ENCODE measurements at places on chromosomes 13 and 19.

DNA sequence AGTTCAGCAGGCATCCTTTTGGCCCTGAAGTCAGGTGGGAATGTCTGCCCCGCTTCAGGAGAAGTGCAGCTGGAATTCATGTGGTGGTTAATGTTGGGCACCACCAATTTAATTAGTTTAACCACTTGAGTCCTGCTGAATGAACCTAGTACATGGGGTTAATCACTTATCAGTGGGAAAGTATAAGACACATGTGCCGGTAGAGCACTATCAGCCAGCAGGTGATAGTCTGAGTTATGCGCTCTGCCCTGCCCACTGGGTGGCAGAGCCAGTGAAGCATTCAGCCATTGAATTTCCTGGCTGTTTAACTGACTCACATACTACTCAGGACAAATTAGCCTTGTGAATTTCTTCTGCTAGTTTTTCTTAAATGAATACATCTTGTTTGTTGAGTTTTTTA lies 789.7 kb upstream of the PRR20A start:
- no peak for DNase-seq

DNA sequence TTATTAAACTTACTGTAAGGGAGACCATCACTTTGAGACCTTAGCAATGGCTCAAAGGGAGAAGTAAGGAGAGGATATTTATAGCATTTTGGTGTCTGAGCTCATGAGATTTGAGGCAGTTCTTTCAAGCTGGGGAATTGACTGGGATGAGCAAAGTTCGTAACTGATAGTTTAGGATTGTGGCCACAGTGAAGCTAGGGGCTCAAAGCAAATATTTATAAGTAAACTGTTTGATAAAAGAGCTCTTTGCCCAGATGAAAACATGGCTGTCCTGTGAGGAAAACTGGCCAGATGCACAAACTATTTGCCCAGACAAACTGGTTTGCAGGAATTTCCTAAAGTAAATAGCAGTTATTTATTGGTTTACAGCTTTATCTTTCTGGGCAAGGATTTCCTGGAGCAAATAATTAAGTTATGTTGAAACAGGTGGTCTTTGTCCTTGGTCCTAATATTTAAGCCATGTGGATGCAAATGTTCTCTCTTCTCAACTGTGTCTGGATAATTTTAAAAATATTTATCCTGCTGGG lies 59.7 kb upstream of the TMTC4 start:
- DNase-seq = no peak

DNA sequence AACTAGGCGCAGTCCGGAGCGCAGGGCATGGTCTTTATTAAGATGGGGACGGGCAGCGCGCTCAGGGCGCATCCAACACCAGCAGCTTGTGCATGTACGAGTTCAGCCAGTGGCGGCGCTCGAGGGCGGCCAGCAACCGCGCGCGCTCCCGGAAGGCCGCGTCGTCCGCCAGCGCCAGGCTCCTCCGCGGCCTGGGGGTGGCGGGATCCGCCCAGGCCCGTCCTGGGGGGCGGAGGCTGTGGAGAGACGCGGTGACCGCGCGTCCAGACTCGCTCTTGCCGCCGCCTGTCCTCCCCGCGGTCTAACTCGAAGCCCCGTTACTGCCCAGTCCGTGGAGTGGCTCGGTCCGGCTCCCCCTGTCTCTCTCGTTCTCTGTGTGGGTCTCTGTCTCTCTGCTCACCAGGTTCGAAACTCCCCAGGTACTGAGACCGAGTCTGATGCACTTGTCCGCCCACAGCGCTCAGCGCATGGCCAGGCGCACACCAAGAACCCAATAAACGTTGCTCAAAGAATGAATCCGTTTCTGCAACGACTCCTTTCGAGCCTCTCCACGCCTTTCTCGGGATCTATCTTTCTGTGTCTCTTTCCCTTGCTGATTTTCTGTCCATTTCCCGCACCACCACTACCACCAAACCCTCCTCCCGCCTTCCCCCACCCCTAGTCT lies 702 bp downstream of the PTH2 start:
- no peak for DNase-seq

DNA sequence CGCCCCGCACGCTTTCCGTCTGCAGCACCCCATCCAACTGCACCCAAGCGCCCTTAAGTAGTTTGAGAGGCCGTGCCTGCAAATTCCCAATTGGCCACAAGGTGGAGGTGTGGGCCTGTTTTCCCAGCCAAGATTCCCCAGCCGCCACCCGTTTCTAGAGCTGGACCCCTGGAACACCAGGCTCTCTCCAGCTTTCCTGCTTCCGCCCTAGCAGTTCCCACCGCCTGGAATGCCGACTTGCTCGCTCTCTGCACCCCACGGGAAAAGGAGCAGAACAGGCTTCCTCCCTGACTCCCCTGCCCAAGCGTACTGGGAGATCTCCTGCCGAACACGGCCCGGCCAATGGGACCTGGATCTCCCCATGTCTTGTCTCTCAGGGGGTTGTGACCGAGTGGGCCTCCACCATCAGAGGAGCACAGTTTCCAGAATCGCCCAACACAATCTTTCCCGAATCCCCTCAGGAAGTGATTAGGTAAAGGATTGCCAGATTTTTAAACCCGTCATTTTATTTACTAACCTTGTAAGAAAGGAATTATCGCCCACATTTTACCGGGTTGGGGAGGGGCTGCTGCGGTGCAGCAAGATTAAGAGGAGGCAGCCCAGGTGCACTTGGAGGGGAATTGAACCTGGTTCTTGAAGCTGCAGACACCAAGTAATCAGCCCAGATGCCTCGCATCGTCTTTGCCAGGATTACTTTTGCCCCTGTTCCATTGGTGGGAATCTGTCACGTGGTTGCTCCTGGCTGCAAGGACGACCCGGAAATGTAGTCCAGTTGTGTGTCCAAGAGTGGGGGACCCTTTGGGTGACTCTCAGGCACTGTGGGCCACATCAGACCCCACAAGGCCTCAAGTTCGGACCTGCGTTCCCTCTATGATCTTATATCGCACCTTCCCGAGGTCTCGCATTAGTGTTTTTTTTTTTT lies 3.5 kb upstream of the NAPSA start:
- peak; percentile 65 for DNase-seq

GRCh38 chr19:43781630-43782310 lies 997 bp upstream of the KCNN4 start:
- no peak for DNase-seq

DNA sequence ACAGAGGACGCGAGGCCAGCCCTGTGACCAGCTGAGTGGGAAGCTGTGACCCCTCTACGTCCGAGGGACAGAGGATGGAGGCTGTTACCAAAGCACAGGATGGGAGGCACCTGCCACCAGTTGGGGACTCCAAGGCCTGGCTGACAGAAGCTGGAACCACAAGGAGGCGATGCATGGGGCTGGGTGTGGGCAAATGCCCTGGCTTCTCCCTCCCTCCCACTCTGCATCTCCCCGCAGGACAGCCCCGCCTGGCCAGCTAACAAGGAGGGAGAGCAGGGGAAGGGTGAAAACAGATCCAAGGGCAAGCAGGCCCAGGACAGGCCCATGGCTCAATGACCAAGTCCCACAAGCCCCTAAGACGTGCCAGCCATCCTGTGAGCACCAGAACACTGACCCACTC lies 28.6 kb downstream of the AKT2 start:
- DNase-seq = no peak

DNA sequence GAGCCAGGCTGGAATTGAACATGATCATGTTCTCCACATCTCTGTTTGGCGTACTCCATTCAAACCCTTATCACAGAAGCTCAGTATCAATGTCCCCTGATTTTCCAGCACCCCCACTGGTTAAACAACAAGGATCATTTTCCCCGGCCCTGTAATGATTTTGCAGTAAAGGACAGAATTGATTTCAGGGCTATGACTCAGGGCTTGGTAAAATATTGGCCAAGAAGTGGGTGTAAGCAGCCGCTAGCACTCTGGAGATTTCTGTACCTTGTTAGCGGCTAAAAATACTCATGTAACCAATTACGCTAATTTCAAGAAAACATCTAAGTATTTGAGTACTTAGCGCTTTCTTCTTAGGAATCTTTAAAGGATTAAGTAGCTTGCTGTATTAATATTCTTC lies 69.5 kb upstream of the FNDC3A start:
- no peak for DNase-seq

GRCh38 chr19:1609103-1609396 lies 3.8 kb upstream of the UQCR11 start:
- DNase-seq = no peak

DNA sequence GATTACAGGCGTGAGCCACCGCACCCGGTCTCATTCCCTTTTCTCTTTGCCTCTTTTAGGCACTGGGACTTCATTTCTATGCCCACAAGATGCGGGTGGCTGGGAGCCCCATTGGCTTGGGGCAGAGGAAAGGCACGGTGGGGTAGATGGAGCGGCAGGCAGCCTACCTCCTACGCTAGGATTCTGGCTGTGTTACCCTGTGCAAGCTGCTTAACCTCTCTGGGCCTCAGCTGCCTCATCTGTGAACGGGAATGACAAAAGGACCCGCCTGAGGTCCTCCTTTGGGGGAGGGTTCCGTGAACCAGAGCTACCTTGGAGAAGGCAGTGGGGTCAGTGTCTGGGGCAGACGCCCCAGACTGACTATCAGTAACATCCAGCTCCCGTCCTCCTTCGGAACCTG lies 9.3 kb upstream of the LINGO3 start:
- no peak for DNase-seq

- DNase-seq = no peak
Observed at GRCh38 chr13:106083620-106084350, 451.7 kb downstream of the EFNB2 start.

DNA sequence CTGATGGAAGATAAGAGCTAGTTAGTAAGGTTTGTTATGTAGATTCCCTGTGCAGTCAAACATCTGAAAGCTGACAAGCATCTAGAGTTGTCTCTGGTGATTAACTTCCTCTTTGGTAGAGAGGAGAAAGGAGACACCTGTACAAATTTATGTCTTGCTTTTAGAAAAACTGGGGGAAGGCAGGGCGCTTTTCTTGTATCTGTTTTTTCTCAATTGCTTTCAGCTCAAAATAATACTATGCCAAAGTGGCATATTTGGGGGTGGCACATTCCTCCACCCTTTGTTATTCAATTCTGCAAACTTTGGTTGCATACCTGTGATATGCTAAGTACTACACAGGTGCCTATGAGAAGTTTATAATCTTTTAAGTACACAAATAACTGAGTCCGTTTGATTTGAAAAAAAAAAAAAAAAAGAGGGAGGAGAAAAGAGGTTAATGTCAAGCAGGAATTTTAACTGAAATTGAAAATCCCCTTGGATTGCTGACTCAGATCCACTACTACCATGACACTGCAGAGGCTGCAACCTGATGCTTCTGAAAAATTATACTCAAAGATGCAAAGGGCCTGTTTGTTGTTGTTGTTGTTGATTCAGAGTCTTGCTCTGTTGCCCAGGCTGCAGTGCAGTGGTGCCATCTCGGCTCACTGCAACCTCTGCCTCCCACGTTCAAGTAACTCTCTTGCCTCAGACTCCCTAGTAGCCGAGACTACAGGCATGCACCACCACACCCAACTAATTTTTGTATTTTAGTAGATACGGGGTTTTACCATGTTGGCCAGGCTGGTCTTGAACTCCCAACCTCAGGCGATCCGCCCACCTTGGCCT lies 164.8 kb upstream of the NBEA start:
- no peak for DNase-seq

GRCh38 chr13:44763615-44764301 lies 187.6 kb upstream of the TSC22D1 start:
- DNase-seq = no peak
